ENCODE measurements at places on chromosomes 6 and 20.

GRCh38 chr20:43539975-43540672 is 18.7 kb upstream of the SGK2 start:
- no peak for DNase-seq

GRCh38 chr6:16999491-17000436 is 102.1 kb upstream of the STMND1 start:
- DNase-seq, result no peak

GRCh38 chr6:161446949-161447348 is 173.1 kb upstream of the AGPAT4 start:
- no peak for DNase-seq

DNA sequence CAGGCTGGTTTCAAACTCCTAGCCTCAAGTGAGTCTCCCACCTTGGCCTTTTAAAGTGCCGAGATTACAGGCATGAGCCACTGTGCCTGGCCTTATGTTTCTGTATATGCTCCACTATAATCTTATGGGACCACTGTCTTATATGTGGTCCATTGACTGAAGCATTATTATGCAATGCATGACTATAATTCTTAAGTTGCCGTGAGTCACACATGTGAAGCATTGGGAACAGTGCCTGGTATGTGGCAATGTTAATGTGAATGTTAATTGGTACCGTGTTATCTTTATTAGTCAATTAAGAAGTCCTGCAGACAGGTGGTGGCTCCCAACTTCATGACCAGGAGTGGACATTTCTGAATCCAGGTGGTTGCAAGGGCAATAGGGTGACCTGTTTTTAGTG is 14.7 kb upstream of the ASXL1 start:
- DNase-seq, result no peak

GRCh38 chr6:104630955-104631354 is 228.8 kb downstream of the HACE1 start:
- DNase-seq, result no peak

DNA sequence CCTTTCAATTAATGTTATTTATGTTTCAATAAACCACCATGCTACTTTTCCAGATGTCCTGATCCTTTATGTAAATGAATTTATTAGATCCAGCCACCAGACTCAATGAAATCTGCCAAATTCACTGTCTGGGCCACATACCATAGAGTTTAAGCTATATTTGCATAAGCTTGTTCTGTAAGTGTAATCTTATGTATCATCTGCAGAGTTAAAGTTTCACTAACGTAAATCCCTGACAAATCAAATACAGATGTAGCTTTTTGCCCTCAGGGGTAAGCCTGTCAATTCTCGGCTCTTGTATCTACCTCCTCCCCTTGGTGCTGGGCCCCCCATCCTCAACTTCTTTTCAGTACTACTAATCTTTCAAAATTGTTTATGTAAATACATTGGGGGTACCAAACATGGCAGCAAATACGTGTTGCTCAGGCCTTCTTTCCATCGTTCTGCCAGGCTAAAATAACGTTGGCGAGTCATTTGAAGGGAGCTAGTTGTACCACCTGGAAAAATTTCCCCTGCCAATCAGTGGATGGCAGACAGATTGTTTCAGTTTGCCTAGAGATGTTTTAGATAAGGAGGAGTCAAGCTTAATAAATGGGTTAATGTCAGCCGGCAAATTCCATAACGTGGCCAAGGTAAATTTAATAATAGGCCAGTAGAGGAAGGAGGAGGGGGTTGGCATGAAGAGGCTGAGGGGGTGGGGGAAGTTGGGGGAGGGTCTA is 79.6 kb downstream of the RPS12 start:
- no peak for DNase-seq

- peak; percentile 61 for DNase-seq
Measured at GRCh38 chr6:161370880-161371279, 97.0 kb upstream of the AGPAT4 start.

DNA sequence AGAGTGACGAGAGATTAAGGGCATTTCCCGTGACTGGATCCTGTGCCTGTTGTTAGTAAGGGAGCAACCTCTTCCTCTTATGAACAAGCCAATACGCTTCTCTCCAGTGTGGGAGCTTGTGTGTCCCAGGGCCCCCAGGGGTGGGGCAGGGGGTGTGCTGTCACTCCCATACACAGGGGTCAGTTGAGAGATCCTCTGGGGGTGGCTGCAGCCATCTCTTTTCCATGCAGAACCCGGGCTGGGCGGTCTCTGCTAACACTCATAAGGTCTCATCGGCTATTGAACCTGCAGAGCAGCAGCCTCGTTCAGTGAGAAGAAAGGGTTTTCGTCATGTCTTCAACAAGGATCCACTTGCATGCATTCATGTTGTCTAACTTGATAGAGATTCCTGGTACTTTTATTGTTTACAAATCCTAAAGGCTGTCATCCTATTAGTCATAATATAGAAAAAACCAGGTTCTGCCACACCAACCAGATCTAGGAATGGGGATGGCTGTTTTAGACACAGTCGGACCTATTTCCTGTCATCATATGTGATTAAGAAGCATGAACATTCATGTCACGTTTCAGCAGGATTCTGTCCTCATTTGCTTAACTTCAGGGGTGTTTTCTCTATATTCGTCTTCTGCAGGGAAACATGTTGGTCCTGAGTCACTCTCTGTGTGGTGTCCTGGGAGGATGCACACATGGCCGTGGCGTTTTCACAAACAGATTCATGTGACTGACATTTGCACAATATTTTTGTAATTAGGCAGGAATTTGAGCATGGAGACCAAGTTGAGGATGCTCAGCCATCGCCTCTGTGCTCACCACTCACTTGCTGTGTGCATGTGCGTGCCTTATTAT is 13.3 kb upstream of the THBS2 start:
- no peak for DNase-seq

DNA sequence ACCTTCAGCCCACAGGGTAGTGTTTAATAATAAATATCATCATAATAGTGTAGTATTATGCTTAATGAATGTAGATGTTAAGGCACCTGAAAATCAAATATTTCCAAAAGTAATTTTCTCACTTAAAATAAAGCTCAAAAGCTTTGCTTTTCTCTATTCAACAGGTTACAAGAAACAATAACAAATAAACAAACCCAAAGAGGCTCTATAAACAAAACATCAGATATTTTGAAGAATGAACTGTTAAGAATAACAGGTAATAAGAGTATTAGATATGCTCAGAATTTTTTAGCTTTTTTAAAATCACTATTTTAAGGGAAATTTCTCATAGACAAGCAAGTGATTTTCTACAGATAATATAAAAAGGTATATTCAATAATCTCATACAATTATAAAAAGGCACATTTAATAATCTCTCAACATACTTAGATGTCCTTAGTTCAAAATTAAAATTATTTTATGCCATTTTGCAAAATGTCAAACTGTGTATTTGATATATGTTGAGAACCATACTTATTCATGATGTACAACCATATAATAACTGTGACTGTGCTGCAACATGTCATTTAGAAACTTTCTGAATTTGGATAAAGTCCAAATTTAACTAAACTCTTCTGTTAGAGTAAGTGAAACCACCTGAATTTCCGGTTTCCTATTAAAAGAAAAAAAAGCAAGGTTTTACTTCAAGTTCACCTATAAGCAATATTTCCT is 35.8 kb downstream of the PHIP start:
- peak; percentile 73 for DNase-seq

DNA sequence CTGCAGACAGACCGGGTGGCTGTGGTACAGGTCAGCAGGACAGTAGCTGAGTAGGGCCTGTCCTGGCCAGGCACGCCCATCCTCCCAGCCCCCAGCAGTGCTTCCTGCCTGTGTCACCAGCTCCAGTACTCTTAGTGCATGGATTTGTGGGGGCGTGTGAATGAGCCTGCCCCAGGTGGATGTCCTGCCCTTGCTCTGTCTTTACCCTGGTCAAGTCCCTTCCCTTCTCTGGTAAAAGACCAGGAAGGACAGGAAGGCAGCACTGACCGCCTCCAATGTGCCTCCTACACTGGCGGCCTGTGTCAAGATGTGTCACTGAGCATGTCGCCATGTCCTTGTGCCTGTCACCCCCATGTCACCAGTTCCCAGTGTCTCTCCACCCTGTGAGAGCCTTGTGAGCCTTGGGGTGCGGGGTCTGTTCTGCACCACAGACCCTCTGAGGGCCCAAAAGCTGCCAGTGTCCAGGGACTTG is 11.9 kb downstream of the TEAD3 start:
- no peak for DNase-seq

GRCh38 chr6:2503816-2504494 is 246.8 kb downstream of the MYLK4 start:
- DNase-seq, result no peak

DNA sequence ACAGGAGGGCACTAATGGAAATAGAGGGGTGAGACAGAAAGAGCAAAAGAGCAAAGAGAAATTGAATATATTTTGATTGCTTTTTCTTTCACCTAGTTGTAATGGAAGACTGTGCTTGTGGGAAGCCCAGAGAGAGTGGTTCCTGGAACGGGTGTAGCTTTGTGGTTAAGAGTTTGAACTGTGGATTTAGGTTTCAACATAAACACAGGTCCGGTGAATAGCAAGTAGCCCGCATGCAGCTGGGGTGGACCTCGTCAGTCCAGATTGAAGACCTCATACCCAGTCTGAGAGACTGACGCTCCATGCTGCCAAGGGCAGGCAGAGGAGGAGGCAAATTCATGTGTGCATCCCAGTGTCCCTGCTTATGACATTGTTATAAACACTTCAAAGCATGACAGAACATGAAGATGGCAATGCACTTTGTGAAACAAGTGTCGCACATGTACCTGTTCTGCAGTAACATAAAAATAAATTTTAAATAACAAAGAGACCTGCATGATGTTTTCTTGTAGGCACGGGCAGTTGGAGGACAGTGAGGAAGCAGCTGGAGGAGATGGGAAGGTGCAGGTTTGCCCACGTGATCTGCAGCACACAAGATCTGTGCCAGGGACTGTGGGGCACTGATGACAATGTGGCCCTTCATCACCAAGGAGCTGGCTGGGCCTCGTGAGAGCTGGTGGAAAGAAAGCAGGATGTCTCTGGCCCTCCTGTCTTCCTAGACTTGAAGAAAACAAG is 220.5 kb upstream of the SSTR4 start:
- no peak for DNase-seq

DNA sequence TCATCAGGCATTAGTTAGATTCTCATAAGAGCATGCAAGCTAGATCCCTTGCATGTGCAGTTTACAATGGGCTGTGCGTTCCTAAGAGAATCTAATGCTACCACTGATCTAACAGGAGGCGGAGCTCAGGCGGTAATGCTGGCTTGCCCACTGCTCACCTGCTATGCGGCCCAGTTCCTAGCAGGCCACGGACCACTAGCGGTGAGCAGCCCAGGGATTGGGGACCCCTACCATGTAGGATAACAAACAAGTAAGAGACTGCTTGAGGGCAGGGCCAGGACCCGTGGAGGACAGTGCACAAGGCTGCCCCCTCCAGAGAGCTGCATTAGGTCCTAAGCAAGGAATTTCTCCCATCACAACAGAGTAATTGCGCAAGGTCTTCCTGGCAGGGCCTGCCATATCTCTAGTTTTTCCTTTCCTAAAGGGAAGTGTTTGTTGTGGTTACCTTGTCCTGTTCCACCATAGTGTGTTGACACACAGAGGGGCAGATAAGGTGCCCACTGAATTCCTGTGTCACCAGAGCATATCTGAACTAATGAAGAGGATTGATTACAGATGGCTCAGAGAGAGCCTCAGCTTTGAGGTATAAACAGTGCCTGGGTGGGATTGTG is 58.0 kb downstream of the PACRG start:
- DNase-seq, result no peak

- DNase-seq, result no peak
Measured at GRCh38 chr6:53189554-53189953, 40.9 kb upstream of the GCM1 start.

DNA sequence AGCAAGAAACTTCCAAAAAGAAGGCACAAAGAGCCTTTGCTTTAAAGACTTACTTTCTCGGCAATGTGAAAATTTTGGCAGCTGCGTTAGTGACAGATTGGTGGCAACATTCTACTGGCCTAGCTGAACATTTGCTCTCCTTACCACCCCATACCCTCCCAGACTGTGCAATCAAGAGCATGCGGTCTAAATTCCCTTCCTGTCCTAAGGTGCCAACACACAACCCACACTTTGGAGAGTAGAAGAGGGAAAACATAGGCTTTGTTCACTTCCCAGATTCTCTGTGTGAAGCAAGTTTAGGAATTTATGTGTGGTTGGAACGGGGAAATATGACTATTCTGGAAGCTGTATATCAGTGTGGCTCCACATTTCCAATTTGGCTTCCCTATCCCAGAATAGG is 29.8 kb upstream of the NEDD9 start:
- no peak for DNase-seq

DNA sequence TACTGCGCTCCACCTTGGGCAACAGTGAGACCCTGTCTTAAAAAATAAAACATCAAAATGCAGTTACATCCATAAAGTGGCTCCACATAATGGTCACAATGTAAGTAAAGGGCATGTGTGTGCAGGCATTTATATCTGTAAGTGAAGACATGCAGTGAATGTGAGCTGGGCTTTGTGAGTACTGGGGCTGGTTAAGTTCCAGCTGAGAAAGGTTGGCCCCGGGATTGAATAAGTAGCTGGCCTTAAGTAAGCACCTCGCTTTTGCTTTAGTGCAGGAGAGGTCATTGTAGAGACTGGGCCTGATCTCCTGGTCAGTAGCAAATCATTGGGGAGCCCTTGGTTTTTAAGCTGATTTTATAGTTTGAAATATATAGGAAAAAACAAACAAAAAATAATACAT is 8.0 kb downstream of the QKI start:
- no peak for DNase-seq

DNA sequence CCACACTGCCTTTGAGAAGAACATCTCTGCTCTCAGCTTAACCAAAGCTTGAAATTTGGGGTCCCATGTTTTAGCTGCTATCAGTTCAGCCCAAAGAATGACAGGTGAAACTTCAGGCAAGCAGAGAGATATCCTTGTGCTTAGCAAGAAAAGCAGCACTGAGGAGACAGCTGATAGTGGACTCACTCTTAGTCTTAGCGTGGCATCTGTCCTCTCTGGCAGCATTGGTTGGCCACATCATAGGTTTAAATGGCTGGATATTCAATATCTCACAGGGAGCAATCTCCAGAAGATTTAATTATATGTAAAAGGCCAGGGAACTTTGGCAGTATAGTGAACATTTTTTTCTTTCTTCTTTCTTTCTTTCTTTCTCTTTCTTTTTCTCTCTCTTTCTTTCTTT is 131.1 kb upstream of the SGK1 start:
- DNase-seq, result no peak

DNA sequence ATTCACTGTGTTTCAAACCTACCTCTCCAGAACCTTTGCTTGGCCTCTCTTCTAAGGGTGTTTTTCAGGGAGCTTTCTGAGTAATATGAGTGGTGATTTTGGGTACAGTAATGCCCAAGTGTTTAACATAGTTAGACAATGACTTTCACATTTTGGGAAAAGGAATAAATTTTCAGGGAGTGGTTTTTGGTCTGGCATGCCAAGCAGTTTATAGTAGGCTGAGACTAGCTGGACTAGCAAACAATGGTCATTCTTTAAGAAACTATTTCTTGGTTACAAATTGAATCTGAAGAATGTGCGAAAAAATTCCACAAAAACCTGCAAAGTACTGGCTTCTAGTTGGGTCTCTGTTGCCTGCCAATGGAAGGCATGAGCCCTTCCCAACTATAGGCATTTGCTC is 15.4 kb downstream of the FNDC1 start:
- no peak for DNase-seq

Data from MM.1S (cell line).